ENCODE measurements at places on chromosomes 6 and 20.

DNA sequence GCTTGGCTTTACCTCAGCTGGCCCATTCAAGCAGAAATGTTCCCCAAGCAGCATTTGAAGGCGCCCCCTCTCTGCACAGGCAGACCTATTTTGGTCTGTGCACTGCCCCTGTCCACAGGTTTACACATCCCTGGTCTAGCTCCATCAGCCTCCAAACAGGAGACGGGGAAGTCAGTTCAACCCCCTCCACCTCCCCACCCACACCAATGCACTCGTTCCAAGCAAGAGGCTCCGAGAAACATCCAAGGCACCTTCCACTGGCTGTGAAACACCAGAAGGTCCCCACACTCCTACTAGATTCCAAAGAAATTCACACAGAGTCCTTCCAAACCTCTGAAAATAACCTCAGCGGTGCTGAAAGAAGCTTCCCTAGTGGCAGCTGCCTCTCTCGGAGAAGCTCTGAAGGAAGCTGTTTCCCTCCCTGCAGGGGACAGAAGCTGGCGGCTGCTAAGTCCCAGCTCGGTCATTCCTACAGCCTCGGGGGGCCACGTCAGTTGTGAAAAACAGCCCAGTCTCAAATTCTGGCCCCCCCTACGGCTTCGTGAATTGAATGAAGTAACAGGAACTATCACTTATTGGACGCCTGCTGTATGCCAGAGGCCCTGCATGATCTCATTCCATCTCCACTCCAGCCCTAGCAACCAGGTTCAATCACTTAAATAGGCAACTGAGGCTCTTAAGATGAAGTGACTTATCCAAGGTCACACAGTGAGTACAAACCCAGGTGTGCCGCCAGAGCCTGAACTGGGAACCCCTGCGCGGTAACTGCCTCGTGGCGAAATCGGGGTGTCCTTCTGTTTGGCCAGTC lies 815 bp downstream of the SPATA2 start:
- no peak for DNase-seq

- no peak for DNase-seq
These were observed 372.7 kb downstream of the CDKAL1 start for GRCh38 chr6:20906945-20907344.

- DNase-seq: peak; percentile 19
These were observed 129.2 kb upstream of the PRND start for GRCh38 chr20:4592316-4593148.

- DNase-seq: no peak
These were observed 300.1 kb downstream of the SAMD5 start for GRCh38 chr6:147808640-147809039.

DNA sequence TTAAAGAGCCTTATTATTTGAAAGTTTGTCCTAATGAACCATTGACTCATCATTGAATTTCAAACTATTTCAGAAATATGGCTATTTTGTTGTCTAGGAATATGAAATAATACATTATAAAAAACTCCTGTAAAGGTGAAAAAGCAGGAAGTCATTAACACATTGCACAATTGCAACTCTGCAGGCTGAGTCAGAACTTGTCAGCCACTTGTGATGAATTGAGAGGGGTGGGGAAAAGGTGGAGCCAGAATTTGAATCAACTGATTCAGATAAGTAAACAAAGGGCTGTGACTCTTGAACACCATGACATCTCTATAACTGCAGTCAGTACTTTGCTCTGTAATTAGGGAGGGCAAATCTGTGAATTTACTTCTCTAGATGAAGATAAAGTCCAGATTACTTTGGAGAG lies 6.0 kb downstream of the C6orf141 start:
- no peak for DNase-seq

GRCh38 chr6:53543359-53544216 lies 1.3 kb downstream of the GCLC start:
- DNase-seq: no peak

- no peak for DNase-seq
These were observed 361.2 kb downstream of the RNF144B start for GRCh38 chr6:18748314-18748713.

GRCh38 chr20:34220561-34220960 lies 20.7 kb upstream of the ASIP start:
- DNase-seq: no peak

DNA sequence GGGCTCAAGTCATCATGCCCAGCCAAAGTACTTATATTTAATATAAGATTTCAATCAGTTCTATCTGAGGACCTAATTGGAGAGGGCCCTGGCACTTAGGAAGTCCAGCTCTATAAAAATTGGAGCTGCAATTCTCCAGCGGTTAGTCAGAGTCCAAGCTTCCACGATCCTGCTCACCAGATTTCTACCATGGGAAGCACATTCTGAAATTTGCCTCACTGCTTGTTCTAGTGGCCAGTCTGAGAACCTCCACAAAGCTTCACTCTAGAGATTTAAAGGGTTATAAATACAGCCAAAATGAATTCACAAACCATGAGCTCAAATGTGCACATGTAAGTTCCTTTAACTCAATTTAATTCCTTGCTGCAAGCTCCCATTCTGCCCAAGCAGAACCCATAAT lies 33.5 kb downstream of the PNLDC1 start:
- DNase-seq: no peak

GRCh38 chr6:31352310-31352682 lies 4.7 kb downstream of the HLA-B start:
- no peak for DNase-seq

- DNase-seq: no peak
These were observed 36.1 kb downstream of the CAP2 start for GRCh38 chr6:17429383-17430061.

DNA sequence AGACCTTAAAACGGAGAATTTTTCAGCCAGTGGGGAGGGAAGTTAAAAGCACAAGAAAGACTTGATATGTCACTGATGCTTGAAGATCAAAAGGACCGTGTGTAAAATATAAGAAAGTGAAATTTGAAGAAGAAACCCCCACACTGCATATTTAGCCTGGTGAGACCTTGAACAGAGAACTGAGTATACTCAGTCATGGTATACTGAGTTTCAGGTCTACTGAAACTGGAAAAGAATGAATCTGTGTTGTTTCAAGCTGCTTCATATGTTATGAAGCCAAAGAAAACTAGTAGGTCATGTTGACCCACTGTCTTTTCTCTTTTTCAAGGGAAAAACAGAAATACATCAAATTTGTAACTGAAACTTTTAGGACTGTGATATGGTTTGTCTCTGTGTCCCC lies 443.8 kb upstream of the GJE1 start:
- no peak for DNase-seq

DNA sequence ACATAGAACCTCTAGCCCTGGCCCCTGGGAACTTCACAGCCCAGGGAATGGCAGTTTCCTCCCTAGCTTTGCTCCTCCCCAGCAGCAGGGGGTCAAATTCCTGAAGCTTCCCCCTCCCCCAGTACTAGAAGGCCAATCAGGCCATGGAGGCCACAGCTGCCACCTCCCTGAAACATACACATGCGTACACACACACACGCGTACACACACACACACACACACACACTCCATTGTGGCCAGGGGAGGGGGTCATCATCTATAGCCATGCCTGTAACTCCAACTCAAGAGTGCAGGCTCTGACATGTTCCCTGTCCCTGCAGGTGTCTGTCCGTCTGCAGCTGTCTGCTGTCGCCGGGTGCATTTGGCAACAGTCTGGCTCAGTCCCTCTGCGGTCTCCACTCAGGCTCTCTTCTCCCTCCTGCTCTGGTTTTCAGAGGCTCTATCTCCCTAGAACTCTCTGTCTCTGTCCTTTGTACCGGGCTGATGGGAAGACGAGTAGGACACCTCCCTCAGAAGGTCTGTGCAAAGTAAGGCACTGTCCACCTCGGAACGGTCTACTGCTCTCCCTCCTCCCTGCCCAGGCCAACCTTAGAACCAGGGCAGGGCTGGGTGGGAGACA lies 1.4 kb downstream of the LRFN2 start:
- no peak for DNase-seq

DNA sequence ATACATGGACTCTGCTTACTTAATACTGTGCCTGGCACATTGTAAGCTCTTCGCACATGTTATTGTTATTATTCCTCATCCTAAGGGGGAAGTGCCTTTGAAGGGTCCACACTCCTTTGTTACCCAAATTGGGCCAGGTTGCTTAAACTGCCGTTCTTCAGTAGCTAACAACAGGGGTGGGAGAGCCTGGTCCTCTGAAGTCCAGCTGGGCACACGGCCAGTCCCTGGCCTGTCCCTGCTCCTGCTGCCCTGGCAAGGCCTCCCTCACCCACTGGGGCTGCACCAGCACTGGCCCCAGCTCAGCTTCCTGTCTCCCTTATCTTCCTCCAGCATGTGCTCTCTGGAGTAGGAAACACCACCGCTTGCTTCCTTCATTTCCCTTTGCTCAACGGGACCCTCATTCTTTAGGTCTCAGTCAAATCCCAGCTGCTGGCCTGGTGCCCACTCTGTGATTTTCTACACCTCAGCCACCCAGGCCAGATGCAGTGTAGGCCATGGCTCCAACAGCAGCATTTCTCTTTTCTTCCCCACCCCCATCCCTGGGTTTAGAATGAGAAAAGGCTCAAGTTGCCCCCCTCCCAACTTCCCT lies 5.5 kb upstream of the PROCR start:
- no peak for DNase-seq

- DNase-seq: no peak
These were observed 17.0 kb upstream of the SLA2 start for GRCh38 chr20:36663031-36663430.
